ENCODE measurements at places on chromosomes 12 and 14. TPM values are rescaled to one million over a fixed set of nuclear protein-coding genes. Genes with fewer than 3 reads are reported as not detected.

DNA sequence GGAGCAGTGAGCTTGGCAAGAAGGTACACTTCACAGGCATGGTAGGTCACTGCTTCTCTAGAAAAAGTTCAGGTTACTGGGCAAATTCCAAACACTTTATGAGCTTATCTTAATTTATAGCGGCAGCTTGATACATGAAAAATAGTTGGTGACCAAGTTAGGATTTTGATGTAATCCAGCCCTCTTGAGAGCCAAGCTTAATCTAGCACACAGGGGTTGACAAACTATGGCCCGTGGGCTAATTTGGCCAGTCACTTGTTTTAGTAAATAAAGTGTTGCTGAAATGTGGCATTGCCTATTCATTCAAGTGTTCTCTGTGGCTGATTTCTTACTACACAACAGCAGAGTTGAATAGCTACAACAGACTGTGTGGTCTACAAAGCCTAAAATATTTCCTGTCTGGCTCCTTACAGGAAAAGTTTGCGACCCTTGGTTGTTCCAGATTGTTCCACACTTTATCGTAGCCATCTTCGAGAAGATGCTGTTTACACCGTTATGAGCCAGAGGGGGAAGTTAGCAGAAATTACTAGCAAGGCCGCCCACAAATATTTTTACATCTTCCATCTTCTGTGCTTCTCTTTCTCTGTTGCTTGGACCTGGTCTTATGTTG, 120.9 kb downstream of the DAAM1 start:
- DNase-seq, result no peak
- H3K27me3 ChIP-seq, result no peaks in the 10 kb centered on the region

The KRT74 gene
- total RNA-seq, result not detected

The SERPINA10 gene
- total RNA-seq, result not detected

DNA sequence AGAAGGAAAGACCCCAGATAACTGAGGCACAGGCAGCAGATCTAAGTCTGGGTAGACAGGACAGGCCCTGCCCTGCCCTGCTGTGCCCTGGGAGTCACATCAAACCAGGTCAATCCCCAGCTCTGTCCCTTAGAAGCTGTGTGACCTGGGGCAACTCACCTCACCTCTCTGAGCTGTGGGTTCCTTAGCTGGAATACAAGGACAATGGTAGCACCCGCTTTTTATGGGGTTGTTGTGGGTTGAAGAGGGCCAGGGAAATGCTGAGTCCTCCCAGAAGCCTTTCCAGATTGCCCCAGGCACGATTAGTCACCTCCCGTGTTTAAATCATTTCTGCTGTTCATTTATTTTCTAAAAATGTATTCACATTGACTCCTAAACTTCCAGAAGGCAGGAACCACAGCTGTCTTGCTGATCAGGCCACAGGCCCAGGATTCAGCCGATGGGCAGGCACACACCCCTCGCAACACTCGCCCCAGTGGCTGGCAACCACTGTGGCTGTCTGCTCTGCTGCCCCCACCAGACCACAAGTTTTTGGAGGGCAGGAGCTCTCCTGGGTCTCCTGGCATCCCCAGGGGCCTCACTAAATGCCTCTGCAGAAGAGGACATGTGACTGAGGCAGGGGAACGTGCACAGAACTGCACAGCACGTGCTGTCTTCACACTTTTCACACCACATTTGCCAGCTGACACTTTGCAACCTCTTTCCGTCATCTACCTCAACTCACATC, 3.0 kb downstream of the SELPLG start:
- no peak overlapping the region for H3K4me3 ChIP-seq
- H3K4me1 ChIP-seq, result peaks cover 13% of the 10 kb centered on the region
- DNase-seq, result no peak
- H3K27me3 ChIP-seq, result no peaks in the 10 kb centered on the region
- H3K36me3 ChIP-seq, result no peaks in the 10 kb centered on the region

DNA sequence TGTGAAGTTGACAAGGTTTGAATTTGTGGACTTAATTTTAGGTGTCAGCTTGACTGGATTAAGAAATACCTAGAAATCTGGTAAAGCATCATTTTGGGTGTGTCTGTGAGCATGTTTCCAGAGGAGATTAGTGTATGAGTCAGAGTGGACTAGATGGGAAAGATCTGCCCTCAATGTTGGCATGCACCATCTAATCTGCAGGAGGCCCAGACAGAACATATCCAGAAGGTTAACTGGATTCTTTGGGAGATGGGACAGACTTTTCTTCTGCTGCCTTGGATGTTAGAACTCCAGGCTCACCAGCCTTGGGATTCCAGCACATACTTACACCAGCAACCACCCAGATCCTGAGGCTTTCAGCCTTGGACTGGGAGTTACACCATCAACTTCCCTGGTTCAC, 14.1 kb downstream of the SGPP1 start:
- DNase-seq, result no peak
- no peak overlapping the region for H3K4me3 ChIP-seq
- peaks cover 4% of the 10 kb centered on the region for H3K36me3 ChIP-seq
- H3K4me1 ChIP-seq, result no peaks in the 10 kb centered on the region
- H3K27ac ChIP-seq, result no peak overlapping the region

- no peak overlapping the region for H3K4me3 ChIP-seq
- H3K36me3 ChIP-seq, result no peaks in the 10 kb centered on the region
- no peaks in the 10 kb centered on the region for H3K4me1 ChIP-seq
- no peak for DNase-seq
These were observed 82.9 kb downstream of the MAP1LC3B2 start for GRCh38 chr12:116642106-116642505.

GRCh38 chr12:80709811-80710726, 2.6 kb downstream of the MYF6 start:
- H3K27me3 ChIP-seq, result peaks cover 15% of the 10 kb centered on the region
- DNase-seq, result no peak
- H3K36me3 ChIP-seq, result no peaks in the 10 kb centered on the region
- H3K27ac ChIP-seq, result no peak overlapping the region
- H3K4me1 ChIP-seq, result no peaks in the 10 kb centered on the region

The SERPINA9 gene
- total RNA-seq, result not detected

GRCh38 chr12:125841332-125841731, 776.1 kb downstream of the AACS start:
- H3K27ac ChIP-seq, result no peak overlapping the region
- H3K4me1 ChIP-seq, result no peaks in the 10 kb centered on the region
- H3K27me3 ChIP-seq, result no peaks in the 10 kb centered on the region
- H3K4me3 ChIP-seq, result no peak overlapping the region
- DNase-seq, result no peak

- no peaks in the 10 kb centered on the region for H3K36me3 ChIP-seq
- no peak overlapping the region for H3K27ac ChIP-seq
- H3K4me3 ChIP-seq, result no peak overlapping the region
These were observed 101.1 kb downstream of the ZFP36L1 start for GRCh38 chr14:68691792-68692118.

GRCh38 chr12:84201976-84202375, 710.6 kb downstream of the SLC6A15 start:
- H3K4me3 ChIP-seq, result no peak overlapping the region
- no peak for DNase-seq
- H3K27me3 ChIP-seq, result no peaks in the 10 kb centered on the region
- no peaks in the 10 kb centered on the region for H3K4me1 ChIP-seq

- H3K36me3 ChIP-seq, result peaks cover 100% of the 10 kb centered on the region
- DNase-seq, result no peak
- no peaks in the 10 kb centered on the region for H3K4me1 ChIP-seq
- no peaks in the 10 kb centered on the region for H3K27me3 ChIP-seq
- no peak overlapping the region for H3K27ac ChIP-seq
These were observed 15.4 kb upstream of the NXPH4 start for GRCh38 chr12:57201219-57201618.

GRCh38 chr14:51317373-51317772, 77.3 kb downstream of the TMX1 start:
- H3K27ac ChIP-seq, result no peak overlapping the region
- no peaks in the 10 kb centered on the region for H3K36me3 ChIP-seq
- no peak overlapping the region for H3K4me3 ChIP-seq
- peaks cover 24% of the 10 kb centered on the region for H3K4me1 ChIP-seq

The EML5 gene
- total RNA-seq, result 3.7 TPM

- DNase-seq, result no peak
- peaks cover 21% of the 10 kb centered on the region for H3K36me3 ChIP-seq
- H3K27ac ChIP-seq, result no peak overlapping the region
- no peaks in the 10 kb centered on the region for H3K27me3 ChIP-seq
- no peaks in the 10 kb centered on the region for H3K4me1 ChIP-seq
These were observed 37.9 kb downstream of the KIAA0586 start for GRCh38 chr14:58465421-58465820.

GRCh38 chr14:95659293-95659989, 26.8 kb upstream of the TCL1B start:
- no peaks in the 10 kb centered on the region for H3K36me3 ChIP-seq
- no peak overlapping the region for H3K27ac ChIP-seq
- no peak for DNase-seq
- peaks cover 10% of the 10 kb centered on the region for H3K4me1 ChIP-seq

- no peak overlapping the region for H3K4me3 ChIP-seq
- DNase-seq, result no peak
- no peaks in the 10 kb centered on the region for H3K27me3 ChIP-seq
- no peak overlapping the region for H3K27ac ChIP-seq
- H3K4me1 ChIP-seq, result peaks cover 5% of the 10 kb centered on the region
- no peaks in the 10 kb centered on the region for H3K36me3 ChIP-seq
These were observed 19.3 kb upstream of the KRT7 start for GRCh38 chr12:52213564-52214420.

The OR6C68 gene
- not detected for total RNA-seq

DNA sequence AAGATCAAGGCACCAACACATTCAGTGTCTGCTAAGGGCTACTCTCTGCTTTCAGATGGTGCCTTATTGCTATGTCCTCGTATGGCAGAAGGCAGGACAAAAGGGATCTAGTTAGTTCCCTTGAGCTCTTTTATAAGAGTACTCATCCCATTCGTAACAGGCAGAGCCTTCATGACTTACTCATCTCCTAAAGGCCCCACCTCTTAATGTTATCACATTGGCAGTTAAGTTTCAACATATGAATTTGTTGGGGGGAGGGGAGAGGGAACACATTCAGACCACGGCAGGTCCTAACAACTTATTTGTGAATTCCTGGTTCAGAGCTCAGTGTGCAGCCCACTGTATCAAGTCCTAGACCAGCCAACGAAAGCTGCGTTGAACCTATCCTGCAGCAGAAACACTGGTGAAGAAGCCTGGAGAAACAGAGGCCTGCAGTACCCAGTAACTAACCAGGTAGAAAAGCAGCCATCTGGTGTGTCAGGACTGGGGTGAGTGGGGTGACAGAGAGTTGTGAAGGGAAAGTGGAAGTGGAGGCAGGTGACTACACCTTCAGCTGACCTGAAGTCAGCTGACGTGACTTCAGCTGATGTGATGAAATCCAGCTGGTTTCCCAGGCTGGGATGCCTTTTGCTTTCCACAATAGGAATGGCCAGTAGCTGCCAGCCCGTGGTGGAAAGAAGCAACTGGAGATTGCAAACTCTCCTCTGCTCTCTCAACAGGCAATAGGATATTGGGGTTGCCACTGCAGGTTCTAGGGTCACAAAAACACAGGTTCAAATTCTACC, 101.6 kb upstream of the PLXNC1 start:
- DNase-seq, result no peak
- no peaks in the 10 kb centered on the region for H3K36me3 ChIP-seq
- H3K4me1 ChIP-seq, result peaks cover 8% of the 10 kb centered on the region
- H3K4me3 ChIP-seq, result no peak overlapping the region

The CFAP73 gene
- not detected for total RNA-seq

- no peaks in the 10 kb centered on the region for H3K27me3 ChIP-seq
- no peak for DNase-seq
- H3K36me3 ChIP-seq, result no peaks in the 10 kb centered on the region
- H3K4me1 ChIP-seq, result no peaks in the 10 kb centered on the region
- H3K4me3 ChIP-seq, result no peak overlapping the region
These were observed 78.5 kb downstream of the TNFAIP2 start for GRCh38 chr14:103201801-103202200.

- no peaks in the 10 kb centered on the region for H3K36me3 ChIP-seq
- peaks cover 49% of the 10 kb centered on the region for H3K4me1 ChIP-seq
- H3K27me3 ChIP-seq, result no peaks in the 10 kb centered on the region
- H3K4me3 ChIP-seq, result no peak overlapping the region
- peak overlapping the region; percentile 70 for H3K27ac ChIP-seq
These were observed 93.4 kb upstream of the SLCO1C1 start for GRCh38 chr12:20601668-20602280.

The GSKIP gene
- total RNA-seq, result 22.0 TPM

DNA sequence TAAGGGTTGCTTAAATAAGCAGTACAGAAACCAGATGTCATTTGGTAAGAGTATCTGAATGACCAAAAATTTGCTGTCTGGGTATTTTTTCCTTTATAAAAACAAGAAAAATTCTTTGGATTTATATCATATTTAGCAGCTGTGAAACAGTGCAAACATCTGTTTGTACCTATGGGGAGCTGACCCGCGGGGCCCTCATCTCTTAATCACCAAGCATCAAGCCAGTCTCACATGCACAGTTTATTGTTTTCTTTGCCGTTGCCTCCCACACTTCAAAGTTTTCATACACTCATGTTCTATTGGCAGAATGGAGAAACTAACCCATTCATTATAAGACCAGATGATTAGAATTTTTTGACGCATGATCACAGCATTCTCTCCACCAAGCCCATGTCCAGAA, 142.2 kb downstream of the BMP4 start:
- H3K36me3 ChIP-seq, result no peaks in the 10 kb centered on the region
- H3K4me3 ChIP-seq, result no peak overlapping the region
- DNase-seq, result no peak
- H3K27ac ChIP-seq, result no peak overlapping the region
- H3K27me3 ChIP-seq, result no peaks in the 10 kb centered on the region

DNA sequence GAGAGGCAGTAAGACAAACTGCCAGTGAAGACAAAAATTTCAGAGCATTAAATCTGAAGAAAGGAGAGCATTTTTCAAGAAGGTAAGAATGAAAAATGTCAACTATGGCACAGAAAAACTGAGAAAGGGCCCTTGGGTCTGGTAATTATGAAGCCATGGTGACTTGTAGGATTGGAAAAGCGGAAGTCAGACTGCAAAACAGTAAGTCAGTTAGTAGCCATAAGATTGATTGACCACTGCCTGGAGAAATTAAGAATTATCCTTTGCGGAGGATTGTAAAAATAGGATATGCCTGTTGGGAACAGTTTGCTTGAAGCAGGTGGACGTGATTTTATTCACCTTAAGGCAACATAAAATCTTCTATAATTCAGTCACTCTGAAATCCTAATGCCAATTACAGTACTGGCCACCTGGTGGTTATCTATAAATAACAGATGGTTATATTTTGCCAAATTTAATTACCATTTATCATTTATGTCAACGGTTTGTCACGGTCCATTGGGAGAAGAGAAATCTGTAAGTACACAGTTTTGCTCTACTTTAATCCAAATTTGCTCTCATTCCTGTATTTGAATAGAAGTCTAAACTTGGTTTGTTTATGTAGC, 127.1 kb upstream of the CNTN1 start:
- H3K27ac ChIP-seq, result no peak overlapping the region
- no peaks in the 10 kb centered on the region for H3K27me3 ChIP-seq
- H3K36me3 ChIP-seq, result no peaks in the 10 kb centered on the region
- peaks cover 3% of the 10 kb centered on the region for H3K4me1 ChIP-seq
- no peak overlapping the region for H3K4me3 ChIP-seq

The IAPP gene
- total RNA-seq, result not detected

The TAS2R8 gene
- not detected for total RNA-seq

DNA sequence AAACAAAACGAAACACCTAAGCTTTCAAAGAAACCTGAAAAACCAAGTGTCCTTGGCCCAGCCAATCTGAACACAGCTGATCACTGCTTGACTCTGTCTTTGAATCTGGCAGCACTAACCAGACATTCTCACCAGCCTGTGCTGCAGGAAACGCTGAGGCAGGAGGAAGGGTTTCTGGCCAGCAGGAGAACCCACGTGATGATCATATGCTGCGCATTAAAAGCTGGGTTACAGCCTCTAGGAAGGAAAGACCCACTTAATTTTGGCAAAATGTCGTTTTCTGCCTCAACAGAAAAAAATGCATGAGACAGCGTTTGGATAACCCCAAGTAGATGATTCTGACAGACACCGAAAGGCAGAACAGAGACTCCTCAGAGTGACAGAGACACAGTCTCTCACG, 9.8 kb downstream of the APPL2 start:
- H3K4me3 ChIP-seq, result no peak overlapping the region
- H3K27ac ChIP-seq, result peak overlapping the region; percentile 29
- H3K27me3 ChIP-seq, result no peaks in the 10 kb centered on the region
